ENCODE measurements at places on chromosomes 13 and 19.

DNA sequence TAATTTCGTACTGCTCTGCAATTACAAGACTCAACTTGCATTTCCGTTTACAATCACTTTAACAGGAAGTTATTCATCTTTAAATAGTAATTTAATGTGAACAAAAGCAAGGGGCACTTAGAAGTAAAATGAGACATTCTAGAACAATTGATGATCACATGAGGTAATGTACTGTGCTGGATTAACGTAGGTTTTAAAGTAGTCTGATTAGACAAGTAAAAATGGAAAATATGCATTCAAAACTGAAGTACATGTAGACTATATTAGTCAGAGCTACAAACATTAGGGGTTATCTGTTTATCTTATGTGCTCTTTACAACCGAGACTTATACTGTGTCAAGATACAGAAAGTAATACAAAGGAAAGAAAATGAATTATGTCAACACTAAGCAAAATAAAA lies 1528.0 kb downstream of the SLITRK5 start:
- no peak for DNase-seq

DNA sequence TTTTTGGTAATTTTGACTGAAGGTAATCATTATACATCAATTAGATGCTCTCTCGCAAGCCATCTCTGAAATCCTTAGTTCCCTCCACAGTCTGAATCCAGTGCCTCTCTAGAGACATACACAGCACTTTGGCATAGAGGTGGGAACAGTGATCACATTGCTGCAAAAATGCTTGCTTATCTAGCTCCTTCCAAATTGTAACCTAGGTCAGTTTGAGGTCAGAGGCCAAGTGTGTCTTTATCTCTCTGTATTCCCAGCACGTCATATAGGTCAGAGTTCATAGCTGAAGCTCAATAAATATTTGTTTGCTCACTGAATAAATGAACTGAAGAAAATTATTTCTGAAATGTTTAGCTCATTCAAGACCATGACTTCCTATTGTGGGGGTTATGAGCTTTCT lies 462.5 kb downstream of the DIAPH3 start:
- no peak for DNase-seq

DNA sequence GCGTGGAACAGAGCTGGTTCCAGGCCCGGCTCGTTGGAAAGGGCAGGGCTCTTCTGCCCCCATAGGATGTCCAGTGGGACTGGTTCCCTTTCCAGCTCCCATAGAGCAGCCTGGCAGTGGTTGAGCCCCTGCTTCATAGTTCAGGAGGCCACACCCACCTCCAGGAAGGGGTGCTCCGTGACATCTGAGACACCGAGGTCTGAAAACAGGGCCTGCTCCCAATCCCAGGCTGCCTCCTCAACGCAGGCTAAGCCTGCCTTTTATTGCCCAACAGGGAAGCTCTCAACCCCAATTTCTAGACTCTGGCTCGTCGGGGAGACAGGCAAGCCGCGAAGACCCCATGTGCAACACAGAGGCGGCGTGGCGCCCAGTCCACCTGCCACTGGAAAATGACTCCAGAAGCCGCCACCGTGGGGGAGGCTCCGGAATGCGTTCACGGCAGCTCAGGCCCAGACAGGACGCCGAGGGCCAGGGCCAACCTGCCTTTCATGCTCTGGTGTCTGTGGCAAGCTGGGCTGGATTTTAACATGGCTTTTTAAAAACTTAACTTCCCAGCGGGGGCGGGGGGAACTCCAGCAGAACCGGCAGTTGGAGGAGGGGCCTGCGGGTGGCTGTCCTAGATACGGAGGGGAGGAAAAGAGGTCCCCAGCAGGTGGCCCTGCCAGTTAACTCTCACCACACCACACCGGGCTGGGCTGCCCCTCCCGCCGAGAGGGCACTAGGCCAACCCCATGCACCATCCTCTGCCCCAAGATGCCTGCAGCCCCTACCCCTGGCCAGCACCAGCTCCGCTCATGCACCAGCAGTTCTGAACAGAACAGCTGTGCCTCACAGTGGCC lies 17.9 kb upstream of the TINCR start:
- DNase-seq = no peak

DNA sequence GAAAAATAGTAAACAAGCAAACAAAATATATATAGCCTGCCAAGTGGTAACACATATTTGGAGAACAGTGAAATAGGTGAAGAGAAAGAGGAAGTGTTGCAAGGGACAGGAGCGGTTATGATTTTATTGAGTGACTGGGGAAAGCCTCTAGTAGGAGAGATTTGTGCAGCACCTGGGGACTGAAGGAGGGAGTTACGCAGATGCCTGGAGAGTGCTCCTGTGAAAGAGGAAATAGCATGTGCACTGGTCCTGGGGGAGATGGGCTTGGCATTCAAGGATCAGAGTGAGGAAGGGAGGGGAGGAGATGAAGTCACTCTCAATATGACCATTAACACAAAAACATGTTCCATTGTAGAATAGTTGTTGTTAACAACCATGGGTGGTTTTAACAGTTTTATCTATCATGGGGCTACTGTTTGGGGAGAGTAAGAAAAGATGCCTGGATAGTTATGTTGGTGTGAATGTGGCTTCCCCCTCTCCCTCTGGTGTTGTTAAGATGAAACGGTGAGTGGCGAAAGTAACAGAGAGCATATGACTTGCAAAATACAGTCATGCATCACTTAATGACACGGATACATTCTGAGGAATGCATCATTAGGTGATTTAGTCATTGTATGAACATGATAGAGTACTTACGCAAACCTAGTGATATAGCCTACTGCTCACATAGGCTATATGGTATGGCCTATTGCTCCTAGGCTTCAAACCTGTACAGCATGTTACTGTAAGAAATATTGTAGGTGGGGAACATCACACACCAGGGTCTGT lies 251.7 kb upstream of the ARGLU1 start:
- DNase-seq = no peak

DNA sequence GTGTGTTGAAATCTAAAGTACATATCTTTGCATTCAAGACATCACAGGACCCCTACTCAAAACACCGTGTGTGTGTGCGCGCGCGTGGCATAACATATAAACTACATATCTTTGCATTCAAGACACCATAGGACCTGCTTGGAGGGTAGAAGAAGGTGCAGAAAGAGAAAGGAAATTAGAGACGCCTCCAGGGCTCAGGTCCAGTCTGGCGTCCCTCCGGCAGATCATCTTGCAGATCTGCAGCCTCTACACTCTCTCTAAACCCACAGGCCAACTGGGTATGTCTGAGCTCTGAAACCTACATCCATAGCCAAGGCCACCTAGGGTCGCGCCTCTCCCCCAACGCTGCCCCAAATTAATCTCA lies 659 bp upstream of the PAFAH1B3 start:
- DNase-seq = no peak

- DNase-seq = no peak
Measured at GRCh38 chr19:53870485-53870844, 2.8 kb downstream of the MYADM start.

DNA sequence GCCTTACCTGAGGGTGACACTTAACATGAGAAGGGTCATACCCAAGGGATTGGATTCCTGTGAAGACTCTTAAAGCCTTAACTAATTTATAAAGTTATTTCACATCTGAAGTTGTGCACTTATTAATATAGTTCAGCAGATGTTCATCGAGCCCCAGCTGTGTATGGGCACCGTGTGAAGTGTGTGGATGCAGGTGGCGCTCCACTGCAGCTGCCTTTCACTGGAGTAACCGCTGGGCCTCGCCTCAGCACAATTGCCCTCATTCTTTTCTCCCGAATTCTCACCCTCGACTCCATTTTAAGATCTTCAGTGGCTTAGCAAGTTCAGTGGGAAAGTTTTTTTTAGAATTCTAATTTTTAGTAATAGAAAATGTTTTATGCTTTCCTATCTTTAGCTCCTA lies 66.2 kb downstream of the DPY19L3 start:
- DNase-seq = no peak

DNA sequence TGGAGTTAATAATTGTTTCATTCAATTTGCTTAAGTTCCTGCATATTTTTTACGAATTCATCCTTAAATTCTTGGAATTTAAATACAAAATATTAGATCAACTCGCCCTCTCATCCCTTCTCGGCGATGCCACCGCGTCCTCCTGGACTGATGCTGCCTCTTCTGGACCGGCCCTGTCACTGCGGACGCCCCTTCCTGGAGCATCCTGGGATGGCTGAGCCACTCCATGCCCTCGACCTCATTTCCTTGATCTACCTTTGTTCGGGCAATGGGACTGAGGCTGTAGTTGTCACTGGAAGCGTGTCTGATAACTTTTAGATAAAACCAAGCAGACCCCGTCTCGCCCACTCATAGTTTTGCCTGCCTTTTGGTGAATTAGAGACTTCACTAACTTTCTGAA lies 283.7 kb downstream of the TEX29 start:
- DNase-seq = no peak

All from MCF 10A (cell line).